Stomach (tissue), 19 donors: ENCODE measurements at places on chromosomes 1 and 21. TPM values are rescaled to one million over a fixed set of nuclear protein-coding genes. Genes with fewer than 3 reads are reported as not detected.

Gene HTR1D
- not detected for polyA plus RNA-seq

Gene CD48
- polyA plus RNA-seq: 23.7 TPM

Gene CSF3R
- polyA plus RNA-seq: 6.7 TPM

Gene TXNIP
- polyA plus RNA-seq: 334 TPM
